Activated T-helper 9 cell treated with anti-CD3 and anti-CD28 coated beads, Interleukin-2, amount 50 U/mL, for 16 hours (primary cell): ENCODE measurements at places on chromosomes 11 and 22.

DNA sequence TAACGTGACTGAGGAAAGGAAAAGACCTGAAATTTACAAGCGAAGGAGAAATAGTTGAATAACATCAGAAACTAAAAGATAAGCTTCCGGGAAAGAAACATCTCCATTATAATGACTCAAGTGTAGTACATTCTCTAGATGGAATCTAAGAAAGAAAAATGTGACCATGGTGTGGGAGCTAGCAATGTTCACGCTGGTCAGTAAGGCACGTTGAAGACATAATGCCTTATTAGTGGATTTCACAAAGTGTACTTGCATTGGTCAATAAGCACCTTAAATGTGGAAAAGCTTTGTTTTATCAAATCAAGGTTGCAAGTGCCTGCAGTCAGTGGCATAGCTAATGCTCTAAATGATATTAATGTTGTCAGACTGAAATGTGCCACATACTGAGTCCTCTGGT is 2.8 kb upstream of the LARGE1 start:
- DNase-seq: no peak

DNA sequence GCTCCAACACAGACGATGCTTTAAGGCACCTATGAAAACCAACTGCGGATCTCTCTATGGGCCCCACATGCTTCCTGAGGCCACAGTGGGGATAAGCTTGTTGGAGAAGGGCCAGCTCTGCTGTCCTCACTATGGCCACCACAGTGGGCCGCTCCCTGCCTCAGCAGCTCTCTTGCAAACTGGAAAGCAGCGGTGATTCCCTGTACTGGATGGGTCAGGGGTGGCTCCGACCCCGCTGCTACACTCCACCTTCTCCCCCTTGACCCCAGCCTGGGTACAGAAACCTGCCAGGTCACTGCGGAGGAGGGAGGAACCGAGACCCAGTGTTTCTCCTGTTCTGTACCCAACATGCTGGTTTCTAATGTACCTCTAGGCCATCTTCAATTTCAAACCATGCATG is 403.9 kb downstream of the CTTN start:
- DNase-seq: no peak

GRCh38 chr11:110715541-110715940 is 3.3 kb upstream of the ARHGAP20 start:
- DNase-seq: no peak

- no peak for DNase-seq
Observed at GRCh38 chr11:11409224-11409623, 56.2 kb upstream of the CSNK2A3 start.

GRCh38 chr11:59680287-59681154 is 11.7 kb upstream of the PATL1 start:
- peak; percentile 12 for DNase-seq

GRCh38 chr11:120696597-120697218 is 185.2 kb downstream of the GRIK4 start:
- no peak for DNase-seq

DNA sequence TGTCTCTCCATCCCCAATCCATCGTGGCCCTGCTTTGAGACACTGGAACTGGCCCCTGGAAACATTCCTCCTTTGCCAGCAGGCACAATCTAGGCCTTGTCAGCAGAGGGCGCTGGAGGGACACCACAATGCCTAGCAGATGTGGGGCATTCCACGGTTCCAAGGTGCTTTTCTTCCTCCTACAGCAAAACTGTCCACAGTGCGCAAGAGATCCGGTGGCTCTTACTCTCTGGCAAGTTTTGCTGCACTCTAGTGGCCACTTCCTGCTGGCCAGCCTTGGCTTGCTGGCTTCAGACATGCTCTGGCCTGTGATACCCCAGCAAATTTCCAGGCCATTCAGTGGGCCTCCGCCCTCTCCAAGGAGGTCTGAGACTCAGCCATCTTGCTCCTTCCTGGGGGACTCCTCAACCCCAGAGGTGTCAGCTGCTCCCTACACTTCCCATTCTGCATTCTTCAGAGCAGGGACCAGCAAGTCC is 17.1 kb upstream of the RBM4B start:
- DNase-seq: peak; percentile 69

DNA sequence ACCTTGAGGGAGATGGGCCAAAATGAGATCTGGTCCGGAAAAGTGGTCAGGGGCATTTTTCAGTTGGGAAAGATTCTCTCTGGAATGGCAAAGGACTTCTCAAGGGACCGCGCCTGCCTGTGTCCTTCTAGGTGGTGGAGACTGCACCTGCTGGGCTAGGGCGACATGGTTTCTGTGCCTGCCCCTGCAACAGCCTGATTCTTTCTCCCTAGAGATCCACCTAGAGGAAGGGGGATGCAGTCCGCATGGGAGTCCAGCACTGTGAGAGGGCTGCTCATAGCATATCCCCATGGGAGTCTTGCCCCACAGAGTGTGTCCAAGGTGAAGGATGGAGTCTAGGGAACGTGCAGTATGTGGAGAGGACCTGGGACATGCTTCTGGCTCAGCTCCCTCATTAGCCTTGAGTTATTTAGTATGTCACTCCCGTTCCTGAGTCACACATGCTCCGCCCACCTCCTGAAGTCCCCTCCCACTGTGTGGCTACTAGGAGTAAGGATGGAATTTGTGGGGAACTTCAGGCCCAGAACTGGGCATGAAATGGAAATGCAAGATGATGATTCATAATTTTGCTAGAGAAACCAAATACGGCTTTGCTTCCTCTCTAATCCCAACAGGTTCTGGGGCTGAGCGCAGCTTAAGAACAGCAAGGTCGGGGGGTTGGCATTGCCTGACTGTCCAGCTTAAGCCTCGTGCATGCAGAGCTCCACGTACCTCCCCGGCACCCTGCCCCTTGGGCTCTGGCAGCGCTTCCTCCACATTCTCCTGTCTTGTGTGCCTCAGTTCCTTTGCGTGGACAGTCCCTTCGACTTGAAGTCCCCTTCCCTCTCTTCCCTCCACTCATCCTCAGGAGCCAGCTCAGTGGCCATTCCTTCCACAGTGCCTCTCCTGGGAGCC is 35.0 kb downstream of the GRIK4 start:
- no peak for DNase-seq

DNA sequence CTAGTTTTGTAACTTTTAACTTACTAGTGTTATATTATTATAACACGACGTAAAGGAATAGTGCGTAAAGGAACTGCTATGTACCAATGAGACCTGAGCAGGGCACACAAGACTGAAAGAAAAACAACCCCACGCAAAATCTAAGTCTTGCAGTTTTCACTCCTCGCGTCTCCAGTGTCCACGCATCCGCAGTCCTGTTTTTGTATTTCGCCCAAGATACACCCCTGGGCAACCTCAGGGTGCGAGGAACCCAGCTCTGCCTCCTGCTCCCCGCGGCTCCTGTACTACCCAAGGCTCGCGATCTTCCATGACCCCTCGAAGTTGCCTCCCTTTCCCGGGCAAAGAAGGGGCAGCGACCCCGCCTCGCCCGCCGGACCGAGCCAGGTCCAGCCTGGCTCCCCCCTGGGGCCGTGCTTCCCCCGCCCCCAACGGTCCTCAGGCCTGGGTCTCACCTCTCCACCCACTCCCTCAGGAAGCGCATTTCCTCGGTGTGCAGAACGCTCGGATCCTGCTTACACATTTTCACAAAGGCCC is 393 bp downstream of the ST13 start:
- no peak for DNase-seq

- no peak for DNase-seq
Observed at GRCh38 chr11:14813516-14813915, 78.5 kb downstream of the CYP2R1 start.

DNA sequence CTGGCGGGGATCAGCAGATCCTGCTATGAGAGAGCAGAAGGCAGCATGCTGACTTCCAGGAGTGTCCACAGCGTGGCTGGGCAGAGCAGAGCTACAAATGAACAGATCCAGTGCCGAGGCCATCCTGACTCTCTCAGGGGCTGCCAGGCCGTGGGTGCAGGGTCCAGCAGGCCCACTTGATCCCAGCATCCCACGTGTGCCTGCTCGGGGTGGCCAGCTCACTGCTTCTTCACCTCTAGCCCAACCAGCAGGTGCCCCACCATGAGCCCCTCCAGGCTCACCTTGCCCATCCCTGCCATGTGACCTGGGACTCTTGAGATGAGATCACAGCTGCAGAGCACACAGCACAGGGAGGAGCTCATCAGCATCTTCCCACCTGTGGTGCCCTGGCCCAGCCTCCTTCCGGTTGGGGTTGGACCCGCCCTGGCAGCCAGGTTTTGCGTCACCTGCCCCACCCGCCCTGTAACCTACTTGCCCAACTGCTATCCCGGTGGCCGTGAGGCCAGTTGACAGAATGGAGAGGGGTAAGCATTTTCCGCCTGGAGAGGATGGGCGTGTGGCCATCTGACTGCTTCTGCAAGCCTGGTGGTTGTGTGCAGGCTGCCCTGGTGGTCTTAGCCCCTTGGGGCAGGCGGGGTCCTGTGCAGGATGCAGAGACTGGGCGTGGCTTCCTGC is 11.0 kb downstream of the TANGO2 start:
- DNase-seq: peak; percentile 18

DNA sequence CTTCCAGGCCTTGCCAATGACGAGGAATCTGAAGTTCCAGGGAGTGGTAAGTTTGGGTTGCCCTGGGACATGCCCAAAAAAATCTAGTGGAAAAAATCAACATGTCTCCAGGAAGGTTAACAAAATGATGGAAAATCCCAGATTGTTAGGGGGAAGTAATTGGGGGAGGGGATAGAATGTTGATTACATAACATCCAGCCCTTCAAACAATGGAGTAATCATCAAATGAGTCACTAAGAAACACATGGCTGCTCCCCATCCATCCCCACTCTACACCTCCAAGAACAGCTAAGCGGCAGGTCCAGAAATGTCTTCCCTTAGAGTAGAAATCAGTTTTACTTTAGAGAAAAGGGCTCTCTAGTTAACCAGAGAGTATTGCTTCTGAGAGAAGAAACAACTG is 94.9 kb downstream of the ETS1 start:
- no peak for DNase-seq

- no peak for DNase-seq
Observed at GRCh38 chr11:70579316-70579955, 181.1 kb downstream of the CTTN start.

- DNase-seq: no peak
Observed at GRCh38 chr11:35579557-35580396, 38.5 kb upstream of the FJX1 start.

DNA sequence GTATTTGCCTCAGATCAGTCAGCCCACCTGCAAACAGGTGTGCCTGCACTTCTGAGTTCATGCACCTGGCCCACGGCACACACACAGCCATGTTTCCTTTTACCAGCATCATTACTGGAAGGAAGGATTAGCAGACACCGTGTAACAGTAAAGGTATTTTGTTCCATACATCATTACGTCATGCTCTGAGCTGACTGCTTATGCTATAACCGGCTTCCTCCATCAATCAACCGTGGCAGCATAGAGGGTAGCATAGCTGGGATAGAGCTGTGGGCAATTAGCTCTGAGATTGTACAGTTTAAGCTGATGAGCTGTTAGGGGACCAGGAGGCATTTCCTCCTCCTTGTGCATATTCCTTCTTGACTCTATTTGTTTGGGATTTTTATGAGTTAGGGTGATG is 102.4 kb downstream of the ME3 start:
- DNase-seq: no peak

DNA sequence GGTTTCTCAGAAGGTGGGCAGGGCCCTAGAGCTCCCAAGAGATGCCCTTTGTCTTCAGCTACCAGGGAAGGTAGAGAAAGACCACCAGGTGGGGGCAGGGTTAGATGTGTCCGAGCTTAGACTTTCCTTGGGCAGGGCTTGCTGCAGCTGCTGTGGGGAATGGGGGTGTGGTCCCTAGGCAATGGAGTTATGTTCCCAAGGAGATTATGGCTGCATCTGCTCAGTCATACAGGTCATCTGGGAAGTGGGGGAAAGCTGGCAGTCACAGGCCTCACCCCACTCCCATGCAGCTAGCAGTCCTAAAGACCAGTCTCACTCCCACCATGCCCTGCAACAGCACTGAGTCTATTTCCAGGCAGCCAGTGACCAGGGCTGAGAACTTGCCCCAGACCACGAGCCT is 29.5 kb downstream of the MMP27 start:
- no peak for DNase-seq

- DNase-seq: no peak
Observed at GRCh38 chr11:119317592-119318239, 786 bp upstream of the MCAM start.

DNA sequence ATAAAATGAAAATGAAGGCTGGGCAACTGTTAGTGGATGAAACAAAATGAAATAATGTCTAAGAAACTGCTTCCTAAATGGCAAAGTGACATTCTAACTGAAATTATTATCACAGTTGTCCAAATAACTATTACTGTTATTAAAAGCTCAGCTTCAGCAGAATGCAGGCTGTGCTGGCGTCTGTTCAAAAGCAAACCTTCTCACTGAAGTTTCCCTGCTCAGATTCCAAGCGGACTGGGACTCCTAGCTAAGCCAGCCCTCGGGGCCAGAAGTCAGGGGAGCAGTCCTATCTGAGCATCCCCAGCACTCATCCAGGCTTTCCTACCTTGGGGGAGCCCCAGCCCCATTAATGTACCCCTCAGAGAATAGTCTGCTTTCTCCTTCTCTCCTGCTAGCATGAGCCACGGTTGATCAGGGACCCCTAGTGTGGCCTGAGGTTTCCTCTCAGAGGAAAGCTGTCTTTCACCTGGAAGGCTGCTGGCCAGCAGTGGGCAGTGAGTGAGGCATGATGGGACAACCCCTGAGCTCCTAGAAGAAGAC is 1167.3 kb downstream of the TBC1D22A start:
- DNase-seq: no peak

GRCh38 chr22:40396882-40397281 is 26.5 kb downstream of the SGSM3 start:
- no peak for DNase-seq

DNA sequence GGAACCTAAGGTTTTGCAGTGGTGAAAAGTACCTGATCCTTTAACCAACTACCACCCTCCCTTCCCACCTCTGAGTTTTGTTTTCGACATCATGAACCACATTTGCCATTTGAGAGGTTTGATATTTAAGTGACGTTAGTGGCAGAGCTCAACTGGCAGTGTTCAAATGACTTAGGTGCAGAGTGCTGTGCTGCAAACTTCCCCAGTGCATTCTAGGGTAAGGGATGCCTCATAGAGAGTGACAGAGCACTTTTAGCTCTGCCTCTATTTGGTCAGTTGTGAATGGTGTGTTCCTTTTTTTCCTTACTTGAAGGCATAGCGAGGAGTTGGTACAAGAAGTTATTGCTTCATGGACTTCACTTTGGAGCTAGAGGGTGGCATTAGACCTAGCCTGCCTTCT is 9.4 kb downstream of the BMAL1 start:
- DNase-seq: no peak

- no peak for DNase-seq
Observed at GRCh38 chr11:114145166-114145775, 85.8 kb downstream of the ZBTB16 start.

DNA sequence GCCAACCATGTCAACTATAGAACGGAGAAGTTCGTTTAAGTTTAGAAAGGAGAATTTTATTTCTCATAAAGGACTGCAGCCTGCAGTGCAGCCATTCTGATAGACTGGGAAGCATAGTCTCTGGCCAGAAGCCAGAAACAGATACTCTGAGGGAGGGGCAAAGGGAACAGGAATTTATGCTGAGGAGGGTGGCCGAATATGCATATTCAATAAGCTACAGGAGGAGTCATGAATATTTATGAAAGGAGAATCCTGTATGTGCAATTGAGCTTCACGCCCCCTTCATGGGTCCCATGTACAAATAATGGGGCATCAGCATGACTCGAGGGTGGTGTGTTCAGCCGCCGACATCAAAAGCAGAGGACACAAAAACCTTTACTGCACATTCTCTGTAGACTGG is 199.9 kb downstream of the CWF19L2 start:
- DNase-seq: no peak

GRCh38 chr11:44472916-44473315 is 92.5 kb upstream of the CD82 start:
- no peak for DNase-seq
